ENCODE measurements at places on chromosomes 5 and 9.

- DNase-seq = no peak
Observed at GRCh38 chr5:10913841-10914240, 152.8 kb upstream of the DAP start.

DNA sequence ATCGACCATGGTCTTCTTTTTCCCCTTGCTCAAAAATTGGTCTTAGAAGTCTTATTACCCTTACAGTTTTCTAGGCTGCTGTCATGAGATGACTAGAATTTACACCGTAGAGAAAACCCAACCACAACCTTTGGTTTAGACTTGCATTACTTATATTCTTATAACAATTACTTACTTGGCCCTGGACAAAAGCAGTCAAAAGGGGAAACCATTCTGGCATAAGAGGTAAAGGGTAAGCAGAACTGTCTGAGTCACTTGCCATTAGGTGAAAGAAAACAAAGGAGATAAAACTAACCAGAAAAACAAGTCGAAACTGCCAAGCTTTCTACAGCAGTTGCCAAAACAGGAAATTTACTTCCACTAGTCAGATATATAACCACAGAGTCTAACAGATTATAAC lies 17.9 kb downstream of the TMEM245 start:
- no peak for DNase-seq

DNA sequence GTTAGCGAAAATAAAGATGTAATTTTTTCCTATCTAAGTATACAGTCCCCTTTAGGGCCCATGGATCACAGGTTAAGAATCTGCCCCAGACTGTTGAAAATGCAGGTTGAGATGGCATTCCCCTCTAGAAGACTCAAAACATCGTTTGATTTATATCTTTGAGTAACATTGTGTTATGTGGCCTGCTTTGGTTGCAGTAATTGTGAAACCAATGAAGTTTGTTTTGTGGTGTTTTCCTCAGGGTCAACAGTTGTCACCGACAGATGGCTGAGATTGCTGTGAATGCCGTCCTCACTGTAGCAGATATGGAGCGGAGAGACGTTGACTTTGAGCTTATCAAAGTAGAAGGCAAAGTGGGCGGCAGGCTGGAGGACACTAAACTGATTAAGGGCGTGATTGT lies 7.8 kb downstream of the CCT5 start:
- DNase-seq = no peak

DNA sequence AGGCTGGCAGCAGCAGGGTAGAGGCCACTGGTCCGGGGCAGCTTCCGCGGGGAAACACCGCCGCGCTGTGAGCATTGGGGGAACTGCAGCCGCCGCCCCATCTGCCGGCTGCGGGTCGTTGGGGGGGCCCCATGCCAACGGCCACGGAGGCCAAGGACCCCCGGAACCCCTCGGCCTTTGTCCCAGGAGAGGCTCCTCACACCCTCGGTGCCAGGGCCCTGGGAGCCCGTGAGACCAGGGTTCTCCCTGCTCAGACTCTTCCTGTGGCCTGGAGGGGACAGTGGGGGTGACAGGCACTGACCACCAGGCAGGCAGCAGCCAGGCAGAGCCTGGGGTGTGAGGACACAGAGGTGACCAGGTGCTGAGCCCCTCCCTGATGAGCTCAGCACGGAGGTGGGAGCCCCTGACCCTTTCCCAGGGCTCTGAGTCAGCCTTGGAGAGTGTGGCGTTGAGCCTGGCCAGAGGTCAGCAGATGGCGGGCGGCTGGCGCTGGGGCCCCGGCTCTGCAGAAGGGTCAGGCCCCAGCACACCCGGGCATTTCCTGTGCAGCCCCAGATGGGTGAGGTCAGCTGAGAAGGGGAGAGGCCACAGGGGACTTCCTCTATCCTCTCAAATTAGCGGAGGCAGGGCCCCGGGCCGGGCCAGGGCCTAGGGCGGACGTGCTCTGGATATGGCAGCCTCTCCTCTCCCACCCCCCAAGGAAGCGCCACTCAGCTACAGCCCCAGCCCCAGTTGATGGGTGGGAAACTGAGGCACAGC lies 17.9 kb upstream of the EGFL7 start:
- peak; percentile 91 for DNase-seq

- no peak for DNase-seq
Observed at GRCh38 chr5:125175348-125176004, 429.0 kb upstream of the ZNF608 start.

DNA sequence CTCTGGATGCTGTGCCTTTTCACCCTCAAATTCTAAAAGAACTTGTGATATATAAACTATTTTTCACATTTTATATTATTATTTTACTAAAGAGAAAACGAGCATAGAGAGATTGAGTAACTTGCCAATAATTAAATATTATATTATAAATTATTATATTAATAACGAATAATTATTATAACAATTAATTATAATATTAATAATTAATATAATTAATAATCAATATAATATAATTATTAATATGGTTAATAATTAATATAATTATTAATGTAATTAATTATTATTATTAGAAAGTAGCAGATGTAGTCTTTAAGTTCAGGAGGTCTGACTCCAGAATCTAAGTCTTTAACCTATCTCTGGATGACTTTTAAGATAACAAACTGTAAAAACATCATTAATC lies 20.1 kb downstream of the OR2Y1 start:
- no peak for DNase-seq

DNA sequence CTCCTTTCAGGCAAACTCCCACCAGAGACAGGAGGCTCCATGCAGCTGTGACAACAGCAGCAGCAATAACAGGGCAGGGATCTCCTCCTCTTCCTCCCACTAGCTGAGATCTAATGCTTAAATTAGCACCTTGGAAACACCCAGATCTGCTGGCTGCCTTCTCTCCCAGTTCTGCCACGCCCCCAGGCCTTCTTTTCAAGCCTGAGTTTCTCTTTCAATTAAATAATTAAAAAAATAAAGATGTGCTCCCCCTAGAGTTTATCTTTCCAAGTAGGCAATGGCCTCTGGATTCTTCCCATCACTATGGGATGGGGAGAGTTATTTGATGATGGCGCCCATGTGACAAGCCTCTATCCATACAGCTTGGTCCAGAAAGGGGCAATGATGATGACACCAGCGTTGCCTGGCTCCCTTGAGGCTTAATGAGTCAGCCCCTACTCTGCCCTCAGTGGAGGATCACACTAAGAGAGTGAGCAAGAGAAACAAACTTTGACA lies 3.8 kb downstream of the FAM219A start:
- no peak for DNase-seq

GRCh38 chr5:6543830-6544560 lies 88.8 kb downstream of the NSUN2 start:
- DNase-seq = no peak

- no peak for DNase-seq
Observed at GRCh38 chr9:125486152-125486508, 220.9 kb downstream of the MAPKAP1 start.

GRCh38 chr9:137445930-137446431 lies 4.8 kb upstream of the ENTPD8 start:
- DNase-seq = peak; percentile 48

DNA sequence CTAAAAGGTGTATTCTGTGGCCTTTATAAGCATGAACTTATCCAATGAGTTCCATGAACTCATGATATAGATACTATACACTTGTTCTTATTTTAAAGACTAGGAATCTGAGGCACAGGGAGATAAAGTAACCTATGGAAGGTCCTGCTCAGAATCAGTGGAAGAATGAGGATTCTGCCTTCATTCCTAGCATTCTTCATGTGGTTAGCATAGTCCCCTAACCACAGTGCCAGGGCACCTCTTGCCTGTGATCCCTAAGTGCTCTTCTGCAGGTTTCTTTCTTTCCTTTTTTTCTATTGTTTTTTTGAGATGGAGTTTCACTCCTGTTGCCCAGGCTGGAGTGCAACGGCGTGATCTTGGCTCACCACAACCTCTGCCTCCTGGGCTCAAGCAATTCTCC lies 174.1 kb downstream of the C9orf152 start:
- DNase-seq = no peak

GRCh38 chr9:95937131-95937530 lies 61.6 kb downstream of the ERCC6L2 start:
- no peak for DNase-seq

DNA sequence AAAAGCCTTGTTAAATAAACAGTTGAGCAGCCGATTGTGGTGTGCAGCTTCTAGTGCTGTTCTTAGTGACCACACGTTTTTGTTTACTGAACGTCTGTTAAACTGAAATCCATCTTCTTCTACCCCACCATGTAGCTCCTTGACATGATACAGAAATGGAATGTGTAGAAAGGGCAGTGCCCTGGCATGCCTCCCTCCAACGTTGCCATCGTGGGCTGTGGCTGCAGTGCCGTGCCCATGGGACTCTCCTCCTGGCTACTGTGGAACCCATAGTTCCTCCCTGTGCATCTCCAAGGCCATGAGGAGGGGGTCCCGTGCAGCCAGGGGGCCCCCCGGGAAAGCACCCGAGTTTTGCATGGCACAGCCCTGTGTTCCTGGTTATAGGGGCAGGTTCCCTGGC lies 23.3 kb upstream of the TGFBI start:
- no peak for DNase-seq

DNA sequence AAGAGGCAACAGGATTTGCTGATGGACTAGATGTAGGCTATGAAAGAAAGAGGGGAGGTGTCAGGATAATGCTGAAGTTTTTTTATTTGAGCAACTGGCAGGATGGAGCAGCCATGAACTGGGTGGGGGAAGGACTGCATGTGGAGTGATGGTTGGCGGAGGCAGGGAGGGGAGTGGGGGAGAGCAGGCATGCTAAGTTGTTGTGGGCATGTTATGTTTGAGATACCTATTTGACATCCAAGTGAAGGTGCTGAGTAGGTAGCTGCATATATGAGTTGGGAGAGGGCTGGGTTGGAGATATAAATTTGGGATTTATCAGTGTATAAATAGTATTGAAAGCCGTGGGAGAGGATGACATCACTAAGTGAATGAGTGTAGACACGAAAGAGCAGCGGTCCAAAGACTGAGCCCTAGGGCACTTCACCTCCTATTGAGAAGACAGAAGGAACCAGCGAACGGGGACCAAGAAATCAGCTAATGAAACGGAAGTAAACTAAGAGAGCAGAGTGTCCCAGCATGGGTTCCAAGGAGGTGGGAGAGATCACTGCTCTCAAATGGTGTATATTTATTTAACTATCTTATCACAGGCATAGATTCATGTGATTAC lies 7.4 kb downstream of the BSPRY start:
- no peak for DNase-seq

- DNase-seq = no peak
Observed at GRCh38 chr5:1737790-1738405, 61.7 kb downstream of the MRPL36 start.

DNA sequence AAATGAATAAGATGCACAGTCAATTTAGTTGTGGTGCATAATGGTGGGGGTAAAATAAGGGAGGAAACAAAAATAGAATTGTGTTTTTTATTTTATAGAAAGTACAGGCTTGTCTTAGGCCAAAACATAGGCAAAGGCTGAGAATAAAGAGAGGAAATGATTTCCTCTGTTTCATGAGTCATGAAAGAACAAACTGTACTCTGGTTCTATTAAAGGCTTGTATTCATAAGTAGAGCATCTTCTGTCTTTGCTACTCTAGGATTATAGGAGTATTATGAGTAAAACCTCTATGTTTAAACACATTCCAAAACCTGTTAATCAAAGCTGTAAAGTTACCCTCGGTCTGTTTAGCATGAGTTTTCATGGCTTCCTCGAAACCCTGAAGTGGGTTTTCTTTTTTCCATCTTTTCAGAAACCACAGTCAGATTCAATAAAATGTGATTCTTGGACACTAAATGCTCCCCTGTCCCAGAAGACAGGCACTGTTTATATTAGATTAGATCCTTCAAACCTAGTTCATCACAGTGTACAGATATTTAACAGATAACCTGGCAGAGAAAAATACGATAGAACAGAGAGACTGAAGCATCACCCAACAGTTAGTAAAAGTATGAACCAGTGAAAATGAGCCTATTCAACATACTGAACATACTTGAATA lies 473.9 kb upstream of the CYLC2 start:
- DNase-seq = no peak

DNA sequence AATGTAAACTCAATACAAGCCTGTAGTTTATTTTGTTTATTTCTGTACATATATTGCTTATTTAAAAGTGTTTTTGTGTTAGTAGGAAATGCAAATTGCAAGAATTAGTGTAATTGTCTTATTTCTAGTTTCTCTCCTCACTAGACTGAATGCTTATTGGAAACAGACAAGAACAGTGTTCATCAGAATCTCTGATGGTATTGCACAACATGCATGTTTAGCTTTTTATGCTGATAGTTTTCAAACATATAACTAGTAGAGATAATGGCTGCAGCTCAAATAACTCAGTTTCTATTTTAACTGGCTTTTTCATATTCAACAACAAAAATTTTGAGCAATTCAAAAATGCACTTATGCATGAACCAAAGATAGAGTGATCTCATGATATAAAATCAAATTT lies 68.8 kb upstream of the HTR4 start:
- no peak for DNase-seq

GRCh38 chr5:75472973-75473372 lies 38.5 kb downstream of the CERT1 start:
- DNase-seq = no peak

DNA sequence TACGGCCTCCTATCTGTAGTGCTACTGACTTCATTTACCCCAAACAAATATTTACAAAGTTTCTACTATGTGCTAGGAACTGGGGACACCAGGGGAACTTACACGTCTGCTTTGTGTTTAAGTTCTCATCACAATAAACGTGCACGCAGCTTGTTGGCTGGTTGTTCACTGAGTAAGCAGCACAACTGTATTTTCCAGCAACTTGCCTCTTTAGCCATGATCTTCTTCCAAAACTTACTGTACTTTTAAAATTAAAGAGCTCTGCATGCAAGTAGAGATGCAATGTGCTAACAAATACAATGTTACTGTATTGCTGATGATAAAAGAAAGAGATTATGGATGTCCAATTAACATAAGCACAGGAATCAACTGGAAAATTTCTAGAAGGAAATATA lies 62.8 kb downstream of the RAPGEF1 start:
- no peak for DNase-seq

- no peak for DNase-seq
Observed at GRCh38 chr5:139676406-139676805, 28.3 kb downstream of the CXXC5 start.

- DNase-seq = no peak
Observed at GRCh38 chr5:95891499-95891898, 69.0 kb upstream of the GLRX start.

GRCh38 chr9:5832071-5832537 lies 813 bp downstream of the ERMP1 start:
- DNase-seq = no peak

DNA sequence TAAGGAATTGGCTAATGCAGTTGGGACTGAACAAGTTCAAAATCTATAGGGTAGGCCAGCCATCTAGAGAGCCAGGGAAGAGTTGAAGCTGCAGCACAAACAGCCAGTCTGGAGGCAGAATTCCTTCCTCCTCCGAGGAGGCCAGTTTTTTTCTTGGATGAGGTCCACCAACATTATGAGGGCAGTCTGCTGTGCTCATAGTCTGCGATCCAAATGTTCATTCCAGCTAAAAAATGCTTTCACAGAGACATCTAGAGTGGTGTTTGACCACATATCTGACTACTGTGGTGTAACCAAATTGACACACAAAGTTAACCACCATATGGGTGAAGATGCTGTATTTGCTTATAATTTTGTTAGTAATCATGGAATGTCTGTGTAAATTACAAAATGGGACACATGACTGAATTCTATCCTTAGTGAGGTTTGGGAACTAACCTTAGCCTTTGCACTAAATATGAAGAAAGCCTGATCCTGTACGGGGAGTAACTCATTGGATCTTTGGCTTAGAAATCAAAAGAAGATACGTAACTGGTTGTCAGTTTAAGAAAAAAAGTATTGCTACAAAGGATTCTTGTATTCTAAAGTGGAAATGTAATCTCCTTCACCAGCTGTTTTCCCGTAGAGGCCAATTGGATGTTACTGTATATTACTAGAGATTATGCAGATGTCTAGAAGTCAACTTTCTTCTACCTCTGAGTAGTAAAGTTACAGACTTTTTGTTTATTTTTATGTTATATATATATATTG lies 70.6 kb downstream of the SPIN1 start:
- DNase-seq = no peak
